NCI-H748 treated with DMSO at 0.1 percent for 48 hours (cell line): ENCODE measurements at places on chromosomes 7 and 10.
A peak's percentile ranks its signal among the peaks of the same experiment; 100 is the strongest.

DNA sequence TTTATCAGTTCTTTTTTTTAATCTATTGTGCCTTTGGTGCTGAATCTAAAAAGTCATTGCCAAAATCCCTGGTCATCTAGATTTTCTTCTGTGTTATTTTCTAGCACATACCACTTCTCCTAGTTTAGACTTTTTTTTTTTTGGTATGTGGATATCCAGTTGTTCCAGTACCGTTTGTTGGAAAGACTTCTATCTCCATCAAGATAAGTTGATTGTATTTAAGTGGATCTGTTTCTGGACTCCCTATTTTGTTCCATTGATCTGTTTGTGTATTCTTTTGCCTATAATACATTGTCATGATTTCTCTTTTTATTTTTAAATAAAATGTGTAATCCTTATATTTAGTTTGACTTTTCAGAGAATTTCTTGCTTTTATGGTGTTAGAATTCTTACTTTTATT, 35.5 kb downstream of the RSBN1L start:
- no peak for DNase-seq

DNA sequence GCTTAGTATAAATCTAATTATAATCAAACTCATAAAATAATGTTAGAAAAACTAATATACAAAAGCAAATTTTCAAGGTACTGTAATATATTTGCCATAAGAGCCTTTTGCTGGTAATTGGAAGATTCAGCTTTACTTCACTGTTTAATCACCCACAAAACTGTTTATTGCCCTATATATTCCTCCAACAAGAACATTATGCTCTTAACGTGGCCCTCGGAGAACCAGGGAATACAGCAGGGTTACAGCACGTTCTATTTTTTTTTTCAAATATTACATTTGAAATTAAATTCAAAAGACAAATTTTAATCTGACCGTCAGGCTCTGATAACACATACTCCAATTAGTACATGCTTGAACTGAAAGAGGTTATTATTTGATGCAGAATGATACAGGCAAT, 336.3 kb upstream of the LRRN3 start:
- DNase-seq, result no peak

DNA sequence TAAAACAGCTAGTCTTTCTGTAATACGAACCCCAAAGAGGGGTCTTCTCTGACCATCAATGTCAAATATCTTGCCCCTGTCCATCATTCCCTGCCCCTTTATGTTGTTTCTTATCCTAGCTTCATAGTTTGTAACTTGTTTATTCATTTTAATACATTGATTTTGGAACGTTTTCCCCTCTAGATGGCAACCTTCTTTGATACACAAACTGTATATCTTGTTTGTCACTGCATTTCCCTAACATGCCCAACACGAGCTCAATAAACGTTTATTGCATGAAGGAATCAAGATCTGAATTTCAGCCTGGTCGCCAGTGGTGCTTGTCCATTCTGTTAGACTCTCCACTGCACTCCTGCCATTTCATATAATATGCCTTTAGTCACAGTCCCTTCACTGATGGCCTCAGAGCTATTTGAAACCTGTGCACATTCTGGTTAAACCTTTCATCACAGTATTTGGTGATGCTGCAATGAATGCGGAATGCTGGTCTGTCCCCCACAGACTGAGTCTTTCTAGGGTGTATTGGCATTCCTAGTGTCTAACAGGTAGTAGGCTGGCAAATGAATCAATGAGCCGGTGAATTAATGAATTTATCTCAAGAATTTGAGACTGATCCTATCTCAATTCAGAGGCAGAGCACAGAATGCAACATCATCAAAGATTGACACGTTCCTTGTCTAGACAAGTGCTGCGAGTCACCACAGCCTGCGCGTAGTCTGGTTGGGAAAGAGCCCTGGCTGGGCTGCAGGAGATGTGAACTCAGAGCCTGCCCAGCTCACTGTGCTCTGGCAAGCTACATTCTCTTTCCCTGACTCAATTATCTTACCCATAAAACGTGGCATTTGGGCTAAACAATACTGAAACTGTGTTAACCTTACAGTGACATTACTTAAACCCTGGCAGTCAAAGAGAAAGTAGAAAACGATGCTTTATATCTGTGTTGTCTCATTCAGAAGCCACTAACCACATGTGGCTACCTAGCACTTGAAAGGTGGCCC, 55.2 kb upstream of the FRMD4A start:
- no peak for DNase-seq

DNA sequence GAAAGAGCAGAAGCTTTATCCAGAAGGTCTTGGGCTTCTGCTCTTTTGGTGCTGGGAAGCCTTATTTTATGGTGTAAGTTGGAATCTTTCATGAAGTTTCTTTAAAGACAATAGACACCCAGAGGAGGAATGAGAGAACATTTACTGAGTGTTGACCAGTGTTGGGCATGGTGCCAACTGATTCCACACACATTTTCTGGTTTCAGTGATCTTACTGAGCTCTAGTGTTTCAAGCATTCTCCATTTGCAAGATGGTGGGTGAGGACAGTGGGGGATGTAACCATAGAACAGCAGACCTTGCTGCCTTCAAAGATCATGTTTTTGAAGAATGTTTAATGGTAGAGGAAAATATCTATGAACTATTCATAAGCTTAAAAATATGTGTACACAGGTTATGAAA, 114.6 kb downstream of the LRMDA start:
- DNase-seq, result no peak

DNA sequence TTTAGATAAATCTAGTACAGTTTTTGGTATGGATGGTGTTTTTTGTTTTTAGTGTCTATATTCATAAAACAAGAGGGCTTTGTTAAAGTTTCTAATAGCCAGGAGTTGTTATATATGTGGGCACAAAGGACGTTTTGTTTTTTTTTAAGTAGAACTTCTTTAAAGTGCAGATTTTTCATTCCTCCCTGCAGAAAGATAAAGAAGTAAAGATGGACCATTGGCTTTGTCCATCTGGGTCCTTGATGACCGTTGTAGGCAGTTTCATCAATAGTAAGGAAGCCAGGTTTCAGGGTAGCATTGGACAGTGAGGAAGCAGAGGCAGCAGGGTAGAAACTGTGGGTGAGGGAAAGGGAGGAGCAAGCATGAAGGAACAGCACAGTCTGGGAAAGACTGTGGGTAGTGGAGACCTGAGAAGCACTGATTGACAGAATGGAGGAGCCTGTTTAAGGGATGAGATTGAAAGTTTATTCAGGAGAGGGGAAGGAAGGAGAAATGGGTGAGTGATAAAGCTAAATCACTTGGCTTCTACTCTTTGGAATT, 5.3 kb downstream of the CALU start:
- DNase-seq, result no peak

DNA sequence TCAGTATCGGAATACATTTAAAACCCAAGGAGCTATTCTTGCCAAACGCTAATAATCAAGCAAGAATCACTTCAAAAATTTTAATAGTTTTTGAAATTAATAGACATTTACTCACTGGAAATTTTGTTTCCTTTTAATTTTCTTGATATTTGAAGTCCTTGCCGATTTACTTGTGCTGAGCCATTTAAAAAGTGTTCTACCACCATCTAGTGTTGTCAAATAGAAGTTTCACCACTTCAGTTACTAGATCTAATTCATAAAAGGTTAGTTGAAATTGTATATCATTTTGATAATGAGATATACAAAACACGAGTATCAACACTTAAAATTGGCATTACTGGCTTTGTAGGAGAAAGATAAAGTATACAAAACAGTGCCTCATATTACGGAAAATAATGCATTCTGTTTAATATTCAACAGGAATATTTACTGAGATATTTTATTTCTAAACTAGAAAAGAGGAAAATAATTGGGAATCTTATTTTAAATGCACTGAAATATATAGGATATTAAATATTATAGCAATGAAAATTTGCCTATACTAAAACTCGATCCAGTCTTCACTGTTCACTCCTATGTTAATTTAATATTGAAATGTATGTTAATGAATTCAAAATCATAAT, 664.8 kb upstream of the SEMA3D start:
- peak; percentile 44 for DNase-seq

GRCh38 chr10:70477661-70478162, 855 bp upstream of the PALD1 start:
- no peak for DNase-seq

- no peak for DNase-seq
Observed at GRCh38 chr10:52526251-52526823, 212.3 kb downstream of the DKK1 start.

GRCh38 chr7:143948733-143949132, 5.9 kb upstream of the OR2F1 start:
- DNase-seq, result no peak

DNA sequence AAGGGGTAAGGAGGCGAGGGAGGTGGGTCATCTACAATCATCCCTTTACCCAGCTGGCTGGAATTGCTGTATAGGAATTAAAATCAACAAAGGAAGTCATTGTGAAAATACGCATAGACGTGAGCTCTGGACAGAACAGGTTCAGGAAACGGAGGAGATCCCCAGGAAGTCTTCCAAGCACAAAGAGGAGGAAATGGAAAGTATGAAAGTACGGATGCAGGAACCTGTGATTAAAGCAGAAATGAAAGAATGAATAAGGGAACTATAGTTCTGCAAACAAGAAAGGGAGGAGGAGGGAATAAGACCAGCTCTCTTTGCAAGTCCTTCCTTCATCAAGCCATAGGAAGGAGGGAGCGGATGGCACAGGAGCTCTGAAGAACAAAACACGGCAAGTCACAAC, 61.8 kb downstream of the PYROXD2 start:
- DNase-seq, result no peak
